Activated T-helper 2 cell treated with anti-CD3 and anti-CD28 coated beads, Interferon-gamma antibody, Interleukin-2, Interleukin-4, amounts not matched to agents 10 μg/mL and 5 μg/mL and 100 μg/mL, durations not matched to agents 14 hours and 24 hours and 36 hours (primary cell): ENCODE measurements at places on chromosomes 5 and 9.

- no peak for DNase-seq
Observed at GRCh38 chr9:27369591-27369990, 72.6 kb upstream of the EQTN start.

DNA sequence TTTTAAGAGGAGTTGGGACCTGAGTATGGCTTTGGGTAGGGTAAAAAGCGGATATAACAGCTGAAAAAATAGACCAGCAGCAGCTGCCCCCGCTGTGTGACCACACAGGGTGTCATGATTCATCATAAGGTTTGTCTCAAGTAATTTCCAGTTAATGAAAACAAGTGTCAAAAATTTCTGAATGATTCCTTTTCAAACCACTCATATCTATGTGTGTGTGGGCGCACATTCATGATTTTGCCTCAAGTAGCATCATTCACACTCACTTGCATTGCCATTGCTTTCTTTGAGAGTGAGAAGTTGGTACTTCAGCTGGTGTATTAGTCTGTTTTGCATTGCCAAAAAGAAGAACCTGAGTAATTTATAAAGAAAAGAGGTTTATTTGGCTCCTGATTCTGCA, 12.1 kb upstream of the TNFAIP8 start:
- no peak for DNase-seq

DNA sequence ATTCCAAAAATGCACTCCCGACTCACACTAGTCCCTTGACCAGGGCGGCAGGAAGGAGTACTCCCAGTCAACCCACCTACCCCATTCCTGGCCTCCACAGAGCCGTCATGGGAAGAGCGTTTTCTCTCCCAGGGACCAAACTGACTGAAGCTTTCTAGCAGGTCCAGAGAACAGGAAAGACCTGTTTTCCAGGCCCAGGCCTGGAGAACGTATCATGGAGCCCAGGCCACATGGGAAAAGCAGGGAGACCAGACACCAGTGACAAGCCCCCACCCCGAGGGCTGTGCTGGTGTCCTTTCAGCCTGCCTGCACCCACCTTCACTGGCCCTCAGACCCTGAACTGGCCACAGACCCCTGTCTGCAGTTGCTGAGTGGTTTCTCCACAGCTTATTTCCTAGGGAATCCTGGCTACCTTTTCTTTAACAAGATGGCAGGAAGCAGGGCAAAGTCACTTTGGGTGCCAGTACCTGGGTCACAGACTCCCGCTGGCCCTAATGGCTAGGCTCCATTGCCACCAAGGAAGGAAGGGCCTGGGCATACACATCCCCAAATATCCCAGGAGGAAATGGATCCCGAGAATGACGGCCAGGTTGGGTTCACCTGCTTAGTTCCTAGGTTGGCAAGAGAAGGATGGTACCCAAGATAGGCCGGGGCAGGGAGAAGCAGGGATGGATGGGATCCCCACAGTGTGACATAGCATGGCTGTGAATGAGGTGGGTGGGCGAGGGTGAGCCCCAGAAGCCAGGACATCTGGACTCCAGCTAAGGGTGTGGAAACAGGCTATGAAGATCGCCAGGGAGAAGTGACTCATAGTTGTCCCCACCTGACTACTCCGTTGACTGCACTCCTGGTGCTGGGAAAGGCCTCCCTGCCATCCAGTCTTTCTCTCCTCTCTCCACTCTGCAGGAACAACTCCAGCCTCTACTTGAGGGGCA, 12.2 kb downstream of the CCNI2 start:
- no peak for DNase-seq

DNA sequence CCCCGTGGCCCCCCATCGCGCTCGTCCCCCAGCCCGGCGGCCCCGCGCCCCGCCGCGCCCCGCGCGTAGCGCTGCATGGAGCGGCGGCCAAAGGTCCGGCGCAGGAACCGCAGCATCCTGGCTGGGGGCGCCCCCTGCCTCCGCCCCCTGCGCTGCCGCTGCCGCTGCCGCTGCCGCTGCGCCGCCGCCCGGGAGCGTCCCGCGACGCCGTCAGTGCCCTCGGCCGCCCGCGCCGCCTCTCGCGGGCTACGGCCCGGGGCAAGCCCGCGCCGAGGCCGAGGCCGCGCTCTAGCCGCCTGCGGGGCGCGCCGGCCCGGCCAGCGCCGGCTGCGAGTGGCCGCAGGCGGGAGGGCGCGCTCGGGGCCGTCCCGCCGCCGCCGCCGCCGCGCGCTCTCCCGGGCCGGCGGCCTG, 523 bp downstream of the EPB41L4B start:
- DNase-seq: no peak

DNA sequence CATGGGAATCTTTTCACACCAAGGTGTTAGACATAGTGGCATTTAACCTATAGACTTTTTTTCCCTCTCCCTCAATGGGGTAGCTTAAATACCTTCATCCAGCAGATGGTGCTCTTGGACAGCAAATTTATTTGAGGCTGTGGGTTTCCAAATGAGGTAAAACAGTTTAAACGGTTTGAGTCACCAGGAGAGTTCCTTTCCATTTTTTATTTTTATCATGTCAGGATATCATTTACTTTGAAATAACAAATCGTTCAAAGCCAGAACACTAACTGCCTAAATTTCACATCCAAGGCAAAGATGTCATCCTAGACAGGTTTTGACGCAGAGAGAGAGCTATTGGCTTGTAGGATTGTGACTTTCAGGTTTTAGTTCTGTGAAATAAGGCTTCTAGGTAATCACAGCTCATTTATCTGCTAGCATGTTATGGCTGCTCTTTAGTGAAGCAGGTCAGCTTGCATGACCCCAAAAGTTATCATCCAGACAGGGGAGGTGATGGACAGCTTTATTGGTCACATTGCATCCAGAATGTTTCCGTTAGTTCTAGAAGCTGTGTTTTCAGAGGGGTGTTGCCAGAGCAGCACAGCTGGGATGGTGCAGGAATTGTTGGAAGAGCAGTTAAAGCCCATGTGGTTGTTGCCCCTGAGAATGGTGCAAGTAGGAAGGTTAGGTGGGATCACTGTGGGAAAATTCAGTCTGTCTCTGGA, 69.8 kb downstream of the KDM4C start:
- DNase-seq: peak; percentile 27

DNA sequence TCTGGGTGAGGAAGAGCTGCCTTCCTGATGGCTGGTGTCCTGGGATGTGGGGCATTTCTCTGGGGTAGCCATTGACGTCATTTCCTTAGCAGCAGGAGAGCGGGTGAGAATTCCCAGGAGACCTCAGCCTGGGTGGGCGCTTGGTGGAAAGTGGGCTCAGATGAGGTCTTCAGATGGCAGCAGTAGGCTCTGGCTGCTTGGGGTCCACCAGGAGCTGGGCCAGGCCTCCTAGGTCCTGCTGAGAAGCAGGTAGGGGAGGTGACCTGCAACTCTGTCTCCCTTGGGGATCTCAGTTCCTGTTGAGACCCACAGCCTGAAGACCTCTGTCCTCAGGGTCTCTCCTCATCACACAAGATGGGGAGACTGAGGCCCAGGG, 31.5 kb downstream of the FAM163B start:
- DNase-seq: no peak

DNA sequence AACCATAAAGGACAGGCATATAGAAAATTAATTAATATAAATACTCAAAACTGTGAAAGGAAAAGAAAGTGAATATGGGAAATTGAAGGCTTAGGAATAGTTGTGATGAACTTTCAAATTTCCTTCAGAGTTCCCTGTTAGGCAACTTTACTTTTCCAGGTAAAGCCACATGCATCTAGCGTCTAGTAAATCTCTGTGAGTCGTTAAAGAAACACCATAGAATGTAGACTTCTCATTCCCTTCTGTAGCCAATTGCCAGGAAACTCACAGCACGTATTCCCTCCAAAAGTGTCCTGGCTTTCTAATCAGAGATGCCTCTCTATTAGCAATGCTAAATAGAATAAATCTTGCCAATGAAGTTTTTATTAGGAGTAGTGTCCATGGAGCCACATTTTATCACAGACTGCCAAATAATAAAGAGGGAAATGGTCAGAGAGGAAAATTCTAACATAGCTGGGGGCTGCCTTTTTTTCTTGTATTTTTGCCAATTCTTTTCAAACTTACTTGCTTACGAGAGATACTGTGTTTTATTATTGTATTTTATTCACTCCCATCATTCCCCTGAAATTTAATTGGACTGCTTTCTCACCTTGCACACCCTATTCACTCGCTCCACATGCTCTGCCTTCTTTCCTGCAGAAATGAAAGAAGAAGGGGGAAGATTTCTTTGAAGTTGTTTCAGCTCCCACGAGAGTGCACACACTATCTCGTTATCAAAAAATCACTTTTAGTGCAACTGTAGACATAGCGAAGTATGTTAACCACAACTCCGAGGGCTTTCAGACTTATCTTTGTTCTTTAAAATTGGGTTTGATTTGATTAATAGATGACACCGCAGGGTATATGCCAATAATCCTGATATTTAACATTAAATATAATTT, 439.0 kb downstream of the CSNK1G3 start:
- no peak for DNase-seq

DNA sequence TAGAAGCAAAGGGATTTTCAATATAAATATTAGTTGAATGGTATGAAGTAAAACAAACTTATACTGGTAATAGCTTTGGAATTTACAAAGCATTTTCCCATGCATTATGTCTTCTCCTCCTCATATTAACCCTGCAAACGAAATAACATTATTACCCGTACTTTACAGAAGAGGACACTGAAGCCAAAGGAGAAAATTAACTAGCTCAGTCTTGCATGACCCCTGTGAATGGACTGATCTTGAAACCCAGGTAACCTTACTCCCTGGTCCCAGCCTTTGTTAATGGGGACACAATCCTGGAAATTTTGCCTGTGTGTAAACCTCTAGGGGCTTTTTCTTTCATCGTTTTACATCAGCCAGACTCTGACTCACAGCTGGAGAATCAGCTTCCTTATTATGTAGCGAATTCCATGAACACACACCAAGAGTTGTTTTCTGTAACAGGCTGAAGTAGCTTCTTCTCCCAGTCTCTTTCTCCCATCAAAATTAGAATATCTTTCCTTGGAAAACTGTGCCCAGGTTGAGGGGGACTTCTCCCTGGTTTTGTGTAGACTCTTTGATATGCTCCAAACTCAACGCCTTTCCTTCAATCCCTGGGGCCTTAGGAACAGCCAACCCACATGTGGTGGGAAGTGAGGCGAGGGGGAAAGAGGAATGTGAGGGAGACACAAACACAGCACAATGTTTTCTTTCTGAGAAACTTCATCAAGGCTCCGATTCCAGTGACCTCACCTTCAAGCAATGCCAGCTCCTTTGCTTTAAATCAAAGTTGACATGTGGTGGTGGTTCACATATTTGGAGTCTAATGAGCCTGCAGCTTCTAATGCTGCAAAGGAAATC, 480.9 kb upstream of the PAPPA start:
- no peak for DNase-seq

DNA sequence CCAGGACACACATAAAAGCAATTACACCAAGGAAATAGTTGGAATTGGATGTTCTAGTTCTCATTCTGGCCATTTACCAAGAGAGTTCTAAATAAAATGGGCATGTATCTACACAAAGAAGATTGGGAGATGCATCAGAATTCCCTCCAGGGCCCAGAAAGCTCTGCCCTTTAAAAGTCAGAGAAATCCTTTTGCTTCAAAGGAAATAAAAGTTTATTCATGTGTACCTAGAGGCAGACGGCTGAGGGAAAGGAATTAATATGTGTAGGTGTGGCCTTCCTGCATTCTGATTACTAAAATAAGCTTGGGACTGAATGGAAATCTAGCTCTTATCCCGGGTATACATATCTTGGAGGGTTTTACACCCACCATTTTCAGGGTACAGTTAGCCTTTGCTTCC, 719.4 kb downstream of the SEMA5A start:
- DNase-seq: no peak

GRCh38 chr5:54313311-54314270, 3.2 kb upstream of the ARL15 start:
- no peak for DNase-seq

DNA sequence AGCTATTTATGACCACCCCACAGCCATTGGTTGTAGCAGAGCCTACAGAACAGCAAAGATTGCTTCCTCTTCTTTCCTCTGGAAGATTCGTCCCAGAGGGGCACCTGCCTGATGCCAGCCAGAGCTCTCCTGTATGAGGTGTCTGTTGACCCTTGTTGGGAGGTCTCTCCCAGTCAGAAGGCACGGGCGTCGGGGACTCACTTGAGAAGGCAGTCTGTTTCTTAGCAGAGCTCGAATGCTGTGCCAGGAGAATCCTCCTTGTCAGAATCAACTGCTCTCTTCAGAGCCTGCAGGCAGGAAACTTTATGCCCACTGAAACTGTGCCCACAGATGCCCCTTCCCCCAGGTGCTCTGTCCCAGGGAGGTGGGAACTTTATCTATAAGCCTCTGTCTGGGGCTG, 479.5 kb upstream of the IZUMO3 start:
- no peak for DNase-seq

GRCh38 chr5:34608859-34609648, 47.1 kb upstream of the RAI14 start:
- no peak for DNase-seq

GRCh38 chr5:23675456-23675855, 168.0 kb downstream of the PRDM9 start:
- DNase-seq: no peak

DNA sequence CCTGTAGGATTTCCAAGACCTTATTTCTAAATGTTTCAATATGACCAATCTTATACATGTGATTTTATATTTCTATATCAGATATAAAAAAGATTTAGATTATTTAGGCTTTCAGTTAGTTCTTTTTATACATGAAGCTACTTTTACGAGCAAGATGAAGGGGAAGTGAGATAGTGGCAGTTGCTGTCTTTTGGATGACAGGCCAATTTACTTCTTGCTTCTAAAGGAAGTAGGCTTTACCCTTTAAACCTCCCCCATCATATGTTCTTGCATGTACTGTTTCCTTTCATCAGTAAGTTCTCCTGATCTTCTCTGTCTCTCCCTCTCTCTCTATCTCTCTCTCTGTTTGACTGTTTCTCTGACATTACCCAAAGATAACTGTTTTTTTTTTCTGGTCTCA, 4.0 kb upstream of the TYRP1 start:
- no peak for DNase-seq

GRCh38 chr9:137358126-137358525, 56.1 kb upstream of the NRARP start:
- DNase-seq: no peak

DNA sequence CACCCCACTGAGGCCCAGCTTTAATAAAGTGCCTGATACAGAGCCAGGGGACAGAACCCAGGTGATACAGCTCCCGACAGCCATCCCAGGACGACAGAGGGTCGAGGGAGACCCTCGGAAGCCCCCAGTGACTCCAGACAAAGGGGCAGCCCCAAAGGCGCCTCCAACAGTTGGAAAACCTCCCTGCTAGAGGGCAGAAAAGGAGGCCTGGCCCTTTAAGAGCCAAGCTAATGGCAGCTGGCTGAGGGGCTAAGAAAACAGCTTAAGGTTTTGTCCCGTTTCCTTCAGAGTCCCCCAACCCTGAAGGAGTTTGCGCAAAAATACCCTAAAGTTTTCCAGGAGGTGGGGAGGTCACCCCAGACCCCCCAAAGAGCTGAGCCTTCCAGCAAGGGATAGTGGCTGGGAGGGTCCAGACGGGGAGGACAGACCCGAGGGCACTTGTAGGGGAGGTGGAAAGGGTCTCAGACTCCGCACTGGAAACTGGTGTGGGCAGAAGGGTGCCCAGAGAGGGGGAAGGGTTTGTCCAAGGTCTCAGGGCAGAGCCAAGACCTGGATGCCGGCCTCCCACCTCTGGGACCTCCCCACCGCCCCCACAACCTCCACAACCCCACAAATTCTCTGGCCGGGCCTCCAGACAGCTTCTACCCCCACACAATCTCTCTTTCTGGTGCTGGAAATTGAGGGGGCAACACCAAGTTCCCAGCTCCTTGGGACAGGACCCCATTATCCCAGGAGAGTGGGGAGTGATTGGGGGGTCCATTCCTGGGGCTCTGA, 8.2 kb upstream of the AK1 start:
- no peak for DNase-seq

- DNase-seq: no peak
Observed at GRCh38 chr5:79729679-79730078, 40.0 kb downstream of the CMYA5 start.

- no peak for DNase-seq
Observed at GRCh38 chr5:158553195-158553961, 546.3 kb downstream of the EBF1 start.
